ENCODE measurements at places on chromosomes 2 and 18.

- no peak for DNase-seq
These were observed 179.6 kb downstream of the ZBTB7C start for GRCh38 chr18:48229552-48229981.

DNA sequence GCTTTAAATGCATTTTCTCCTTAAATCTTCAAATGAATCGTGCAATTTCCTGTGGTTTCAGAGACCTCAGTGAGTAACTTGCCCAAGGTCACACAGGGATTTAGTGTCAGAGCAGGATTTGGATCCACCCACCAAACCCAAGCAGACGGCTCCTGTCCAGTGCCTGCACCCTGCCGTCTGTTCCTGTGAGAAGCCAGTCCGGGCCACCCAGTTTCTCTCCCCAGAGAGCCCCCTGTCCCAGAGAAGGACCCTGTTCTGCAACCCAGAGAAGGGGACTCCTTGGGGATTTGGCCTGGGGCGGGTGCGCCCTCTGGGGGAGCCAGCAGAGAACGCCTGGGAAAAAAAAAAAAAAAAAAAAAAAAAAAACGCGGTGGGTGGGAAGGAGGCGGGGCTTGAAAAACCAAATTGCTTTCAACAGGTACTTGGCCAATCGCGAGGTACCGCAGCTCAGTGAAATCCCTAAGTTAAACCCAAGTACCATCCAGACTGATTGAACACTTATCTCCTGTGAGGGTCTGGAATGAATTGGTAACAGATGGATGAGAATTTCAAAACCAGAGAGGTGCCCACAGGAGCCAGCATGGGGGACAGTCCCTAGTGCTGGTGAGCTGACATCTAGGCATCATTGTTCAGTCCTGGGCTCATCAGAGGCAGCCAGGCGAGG is 30.9 kb upstream of the REEP1 start:
- DNase-seq: no peak

DNA sequence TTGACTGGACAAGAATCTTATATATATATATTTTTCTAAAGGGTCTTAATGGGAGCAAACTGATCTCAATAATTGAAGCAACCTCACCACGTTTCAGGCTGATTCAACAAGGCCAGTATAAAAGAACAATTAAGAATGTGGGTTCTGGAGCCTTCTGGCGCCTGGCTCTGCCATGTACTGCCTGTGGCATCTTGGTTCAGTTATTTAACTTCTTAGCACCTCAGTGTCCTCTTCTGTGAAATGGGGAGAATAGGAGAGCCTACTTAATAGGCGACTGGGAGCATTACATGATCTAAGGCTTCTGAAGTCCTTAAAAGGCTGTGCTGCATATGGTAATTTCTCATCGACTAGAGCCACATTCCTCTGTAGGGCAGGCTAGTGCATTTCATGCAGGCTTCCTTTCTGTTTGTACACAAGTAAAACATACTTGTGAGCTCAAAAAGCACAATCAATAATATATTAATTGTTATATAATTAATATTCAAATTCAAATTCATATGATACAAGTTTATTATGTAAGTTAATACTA is 118.4 kb upstream of the LYPD1 start:
- DNase-seq: no peak

DNA sequence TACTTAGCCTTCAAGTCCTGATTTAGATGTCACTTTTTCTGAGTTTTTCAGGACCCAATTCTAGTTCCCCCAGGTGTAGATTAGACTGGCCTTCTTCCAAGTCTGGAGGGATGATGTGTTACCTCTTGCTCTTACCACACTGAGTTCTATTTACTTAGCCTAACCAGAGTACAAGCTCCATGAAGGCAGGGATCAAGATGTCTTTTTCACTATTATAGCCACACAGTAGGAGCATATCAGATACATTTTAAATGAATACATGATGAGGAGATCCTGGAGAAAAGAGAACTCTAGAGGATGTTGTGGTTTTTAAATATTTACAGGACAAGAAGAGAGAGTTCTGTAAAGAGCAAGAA is 30.3 kb downstream of the TMEM87B start:
- no peak for DNase-seq

DNA sequence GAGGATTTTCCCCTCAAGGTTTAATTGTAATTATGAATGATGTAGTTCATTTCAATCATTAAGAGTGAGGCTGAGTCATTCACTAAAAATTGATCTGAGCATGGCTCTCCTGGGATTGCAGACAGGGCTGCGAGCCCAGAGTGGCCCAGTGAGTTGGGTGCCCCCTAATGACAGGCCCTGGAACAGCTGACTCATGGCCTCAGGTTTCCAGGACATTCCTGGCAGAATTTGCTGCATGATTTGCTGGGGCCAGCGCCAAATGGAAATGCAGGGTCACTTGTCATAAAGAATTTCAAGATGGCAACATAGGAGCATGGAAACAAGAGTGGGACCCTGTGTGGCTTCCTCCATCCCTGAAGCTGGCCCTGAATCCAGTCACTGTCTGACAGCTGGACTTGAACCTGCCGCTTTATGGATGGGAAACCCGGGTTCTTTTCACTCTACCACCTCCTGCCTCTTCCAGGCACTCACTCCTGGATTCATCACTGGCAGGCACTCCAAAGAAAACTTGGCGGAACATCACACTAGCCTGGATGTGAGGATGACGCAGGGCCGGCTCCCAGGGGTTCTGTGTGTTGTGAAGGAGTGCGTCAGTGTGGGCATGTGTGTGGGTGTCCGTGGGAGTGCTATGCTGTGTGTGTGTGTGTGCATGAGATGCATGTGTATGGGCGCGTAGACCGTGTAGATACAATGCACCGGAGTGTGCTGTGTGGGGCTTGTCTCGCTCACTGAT is 15.2 kb downstream of the OTOF start:
- no peak for DNase-seq
